ENCODE measurements at places on chromosomes 5 and 9.

DNA sequence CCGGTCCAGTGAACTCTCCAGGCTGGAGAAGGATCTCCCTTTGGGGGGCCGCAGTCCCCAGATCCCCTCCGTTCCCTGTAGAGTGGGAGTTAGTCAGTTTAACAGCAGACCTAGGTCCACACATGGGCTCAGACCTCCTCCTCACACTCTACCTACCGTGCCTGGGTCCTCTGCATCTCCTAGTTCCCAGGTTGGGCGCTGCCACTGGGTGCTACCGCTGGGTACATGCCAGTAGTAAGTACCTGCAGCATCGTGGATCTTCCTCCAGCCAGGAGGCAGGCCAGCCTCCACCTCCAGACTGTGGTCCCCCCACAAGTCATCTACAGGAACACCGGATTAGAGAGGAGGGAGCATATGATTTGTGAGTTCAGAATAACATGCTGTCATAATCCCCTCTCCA is 802 bp downstream of the APBB3 start:
- no peak for DNase-seq

DNA sequence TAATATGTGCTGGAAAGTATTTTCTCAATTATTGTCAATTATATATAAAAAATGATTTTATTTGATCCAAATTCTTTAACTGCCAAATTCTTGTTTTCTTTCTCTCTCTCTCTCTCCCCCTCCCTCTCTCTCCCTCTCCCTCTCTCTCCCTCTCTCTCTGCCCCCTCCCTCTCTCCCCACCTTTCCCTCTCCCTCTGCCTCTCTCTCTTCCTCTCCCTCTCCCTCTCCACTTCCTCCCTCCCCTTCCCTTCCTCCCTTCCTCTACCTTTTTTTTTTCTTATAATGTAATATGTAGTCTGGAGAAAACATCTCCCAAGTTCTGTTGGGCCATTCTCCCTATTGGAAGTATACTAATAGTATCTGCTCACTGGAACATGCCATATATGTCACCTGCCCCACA is 6.4 kb upstream of the RFX3 start:
- DNase-seq, result no peak

GRCh38 chr5:89707891-89708290 is 701.7 kb downstream of the CETN3 start:
- no peak for DNase-seq

- DNase-seq, result no peak
Measured at GRCh38 chr5:93893075-93893474, 151.7 kb upstream of the POU5F2 start.

GRCh38 chr5:169127431-169127830 is 173.5 kb downstream of the SLIT3 start:
- DNase-seq, result no peak
